ENCODE measurements at places on chromosomes 16 and 17.

GRCh38 chr17:49260011-49260816 lies 29.6 kb upstream of the PHOSPHO1 start:
- peak; percentile 74 for DNase-seq

- DNase-seq, result no peak
These were observed 44.4 kb downstream of the MGAT5B start for GRCh38 chr17:76912421-76913164.

DNA sequence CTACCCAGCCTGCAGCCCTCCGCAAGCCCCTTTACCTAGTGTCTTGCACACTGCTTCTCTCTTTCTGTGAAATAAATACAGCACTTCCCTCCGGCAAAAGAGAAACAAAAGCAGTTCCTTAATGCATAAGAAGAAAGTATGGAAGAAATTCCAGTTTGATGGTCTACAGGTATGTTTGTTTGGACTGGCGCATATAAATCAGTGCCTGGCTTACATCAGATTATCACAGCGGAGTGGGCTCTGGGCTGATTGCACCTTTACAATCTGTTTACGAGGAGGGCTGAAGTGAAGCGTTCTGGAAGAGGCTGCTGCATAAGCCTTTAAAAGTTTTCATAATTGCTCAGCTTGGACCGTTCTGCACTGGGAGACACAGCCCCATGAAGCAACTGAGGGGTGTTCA lies 153.5 kb upstream of the FOXF1 start:
- no peak for DNase-seq

GRCh38 chr16:19505600-19506303 lies 16.1 kb downstream of the GDE1 start:
- no peak for DNase-seq

- DNase-seq, result no peak
These were observed 30.1 kb upstream of the SMURF2 start for GRCh38 chr17:64692187-64692586.

GRCh38 chr16:27390151-27390550 lies 11.8 kb upstream of the IL21R start:
- no peak for DNase-seq

GRCh38 chr17:78263063-78263735 lies 31.8 kb downstream of the TMEM235 start:
- DNase-seq, result no peak

GRCh38 chr16:29876594-29877249 lies 13.7 kb upstream of the CDIPT start:
- no peak for DNase-seq

- DNase-seq, result no peak
These were observed 3.7 kb downstream of the CBLN1 start for GRCh38 chr16:49277766-49278566.

GRCh38 chr17:79792341-79792871 lies 4.5 kb downstream of the CBX8 start:
- no peak for DNase-seq

DNA sequence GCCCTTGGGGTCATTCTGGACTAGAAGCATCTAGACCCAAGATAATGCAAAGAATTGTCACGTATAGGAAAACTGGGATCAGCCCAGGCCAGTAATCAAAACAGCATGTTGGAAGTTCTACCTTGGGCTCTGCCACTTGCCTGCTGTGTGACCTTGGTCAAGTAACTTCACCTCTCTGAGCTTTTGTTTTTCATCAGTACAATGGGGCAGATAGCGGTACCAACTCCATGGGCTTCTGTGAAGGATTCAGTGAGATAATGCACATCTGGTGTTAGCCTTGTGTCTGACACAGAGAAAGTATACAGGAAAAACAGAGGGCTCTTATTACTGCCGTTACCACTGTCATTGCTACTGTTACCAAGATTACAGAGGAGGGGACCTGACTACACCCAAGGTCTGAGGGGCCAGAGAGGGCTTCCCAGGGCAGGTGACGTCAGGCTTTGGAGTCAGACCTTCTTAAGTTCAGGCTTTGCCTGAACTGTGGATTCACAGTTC lies 24.6 kb downstream of the CMIP start:
- no peak for DNase-seq

- no peak for DNase-seq
These were observed 15.8 kb upstream of the CCL5 start for GRCh38 chr17:35895636-35896587.

DNA sequence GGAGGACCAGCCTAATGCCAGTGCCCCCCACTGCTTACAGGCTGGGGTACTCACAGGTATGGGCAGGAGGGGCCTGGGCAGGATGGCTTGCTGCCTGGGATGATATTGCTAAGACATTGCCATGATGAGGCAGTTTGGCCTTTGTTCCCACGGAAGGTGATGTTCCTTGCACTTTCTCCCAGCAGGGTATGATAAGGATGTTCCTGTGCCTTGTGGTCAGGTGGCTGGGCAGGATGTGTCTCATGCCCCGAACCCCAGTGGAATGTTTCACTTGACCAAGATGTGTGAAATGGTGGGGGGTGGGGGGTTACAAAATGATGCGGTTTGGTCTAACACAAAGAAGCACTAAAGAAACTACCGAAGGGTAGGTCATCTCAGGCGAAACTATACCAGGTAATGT lies 337.8 kb upstream of the ZFHX3 start:
- DNase-seq, result no peak

DNA sequence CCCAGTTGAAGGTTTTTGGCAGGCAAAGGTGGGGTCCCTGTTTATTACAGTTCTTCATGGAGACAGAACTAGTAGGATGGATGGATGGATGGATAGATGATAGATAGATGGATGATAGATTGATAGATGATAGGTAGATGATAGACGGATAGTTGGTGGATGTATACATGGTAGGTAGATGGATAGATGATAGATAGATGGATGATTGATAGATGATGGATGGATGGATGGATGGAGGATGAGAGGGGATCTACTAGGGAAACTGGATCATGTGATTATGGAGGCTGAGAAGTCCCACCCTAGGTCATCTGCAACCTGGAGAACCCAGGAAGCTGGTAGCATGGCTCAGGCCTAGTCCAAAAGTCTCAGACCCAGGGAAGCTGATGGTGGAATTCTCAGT lies 88.6 kb downstream of the ABCC1 start:
- no peak for DNase-seq

GRCh38 chr16:78275420-78275819 lies 176.0 kb downstream of the WWOX start:
- no peak for DNase-seq

DNA sequence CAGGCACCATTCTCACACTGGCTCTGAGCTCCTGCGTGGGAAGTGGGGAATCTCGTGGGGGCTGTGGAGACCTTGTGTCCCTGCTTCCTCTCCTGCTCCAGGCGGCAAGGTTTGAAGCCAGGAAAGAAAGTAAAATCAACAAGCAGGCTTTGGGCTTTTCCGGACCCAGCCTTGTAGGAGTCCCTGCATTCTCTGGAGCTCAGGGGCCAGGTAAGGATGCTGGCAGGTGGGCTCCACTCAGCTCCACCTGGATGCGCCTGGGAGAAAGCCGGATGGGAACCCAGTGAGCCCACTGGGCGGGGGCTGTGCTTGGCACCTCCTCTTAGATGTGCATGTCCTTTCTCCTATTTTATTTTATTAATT lies 362.5 kb downstream of the SEC14L1 start:
- DNase-seq, result no peak

- DNase-seq, result no peak
These were observed 11.1 kb downstream of the CCDC57 start for GRCh38 chr17:82201498-82201910.

GRCh38 chr17:57956291-57957119 lies 1.3 kb upstream of the CUEDC1 start:
- DNase-seq, result no peak

- DNase-seq, result no peak
These were observed 3.4 kb upstream of the HP start for GRCh38 chr16:72050769-72051464.

- no peak for DNase-seq
These were observed 20.6 kb downstream of the METTL22 start for GRCh38 chr16:8642146-8642545.

GRCh38 chr16:66581246-66581952 lies 2.1 kb downstream of the CMTM2 start:
- DNase-seq, result no peak

DNA sequence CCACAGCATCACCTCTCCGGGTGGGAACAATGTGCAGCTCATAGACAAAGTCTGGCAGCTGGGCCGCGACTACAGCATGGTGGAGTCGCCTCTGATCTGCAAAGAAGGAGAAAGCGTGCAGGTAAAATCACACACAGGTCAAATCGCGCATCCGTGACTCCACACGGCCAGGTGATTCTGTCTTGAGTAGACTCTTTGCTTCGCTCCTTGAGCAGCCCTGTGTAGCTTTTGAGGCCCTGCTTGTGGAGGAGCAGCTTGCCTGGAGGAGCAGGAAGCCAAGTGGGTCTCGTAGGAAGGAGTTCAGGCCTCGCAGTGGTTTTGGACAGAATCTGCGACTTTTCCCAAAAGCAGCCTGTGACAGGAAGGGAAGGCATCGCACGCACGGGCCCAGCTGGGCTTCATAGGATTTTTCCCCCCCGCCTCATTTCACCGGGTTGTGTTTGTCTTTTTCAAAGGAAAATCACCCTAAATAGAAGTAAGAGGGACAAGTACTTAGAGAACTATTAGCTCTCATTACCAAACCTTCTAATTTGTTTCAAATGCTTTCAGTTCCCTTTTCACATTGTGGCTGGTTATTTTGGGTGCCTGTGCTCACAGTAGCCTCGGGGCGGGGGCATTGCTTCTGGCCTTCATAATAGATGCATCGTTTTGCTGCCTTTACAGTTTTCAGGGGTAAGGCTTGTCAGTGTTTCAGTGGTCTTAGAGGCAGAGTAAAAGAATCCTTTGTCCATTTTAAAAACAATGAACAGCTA lies 71.5 kb downstream of the SEC14L1 start:
- no peak for DNase-seq
